Spleen (tissue), 13 donors: ENCODE measurements at places on chromosomes 5 and 9.

DNA sequence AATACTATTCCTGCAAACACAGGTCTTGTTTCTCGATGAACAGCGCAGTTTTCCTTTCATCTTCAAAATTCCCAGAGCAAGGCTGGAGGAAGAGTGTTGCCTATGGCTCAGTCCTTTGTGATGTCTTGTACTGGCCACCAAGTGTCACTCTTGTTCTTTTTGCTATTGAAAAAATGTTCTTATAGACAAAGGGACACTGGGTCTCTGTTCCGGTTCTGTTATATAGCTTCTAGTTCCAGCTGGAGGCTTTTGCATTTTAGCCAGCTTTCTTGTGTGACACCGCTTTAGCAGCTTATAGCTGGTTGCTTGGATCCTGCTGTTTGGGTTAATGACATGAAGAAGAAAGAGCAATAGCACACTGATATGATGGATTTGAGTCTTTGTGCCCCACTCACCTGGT is 343.7 kb upstream of the KCNN2 start:
- no peak for DNase-seq

DNA sequence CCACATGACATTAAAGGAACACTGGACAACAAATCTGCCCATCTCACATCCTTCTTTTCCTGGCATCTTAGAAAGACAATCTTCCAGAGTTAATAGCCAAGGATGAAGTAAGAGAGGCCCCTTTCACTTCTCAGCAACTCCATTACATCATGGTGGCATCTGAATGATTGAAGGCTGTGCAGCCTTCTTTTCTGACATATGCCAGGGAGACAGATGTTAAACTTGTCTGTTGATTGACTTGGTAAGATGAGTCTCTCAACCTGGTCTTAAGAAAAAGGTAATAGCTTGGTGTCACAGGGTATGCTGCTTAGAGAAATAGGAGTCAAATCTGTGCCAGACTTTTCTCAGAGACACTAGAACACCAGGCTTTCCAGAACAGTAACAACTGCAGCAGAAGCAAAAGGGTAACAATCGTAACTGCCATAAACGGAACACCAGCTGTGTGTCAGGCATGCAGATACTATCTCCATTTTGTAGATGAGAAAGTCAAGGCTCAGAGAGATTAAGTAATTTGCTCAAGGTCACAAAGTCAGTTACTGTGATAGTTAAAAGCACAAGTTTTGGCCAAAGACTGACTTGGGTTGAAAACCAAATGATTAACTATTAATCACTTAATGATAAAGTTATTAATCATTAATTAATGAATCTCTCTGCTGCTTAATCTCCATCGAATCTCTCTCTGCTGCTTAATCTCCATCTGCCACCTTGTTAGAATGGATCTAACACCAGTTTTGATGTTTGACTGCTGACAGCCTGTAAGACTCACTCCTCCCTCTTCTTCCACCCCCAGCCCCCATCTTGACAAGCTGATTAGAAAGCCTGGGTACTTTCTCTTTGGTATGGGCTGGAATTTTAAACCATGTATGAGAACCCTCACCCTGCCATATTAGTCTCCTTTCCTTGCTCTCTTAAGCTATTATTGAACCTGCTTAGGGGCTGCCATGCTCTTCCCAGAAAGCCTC is 353.5 kb downstream of the ENC1 start:
- no peak for DNase-seq

DNA sequence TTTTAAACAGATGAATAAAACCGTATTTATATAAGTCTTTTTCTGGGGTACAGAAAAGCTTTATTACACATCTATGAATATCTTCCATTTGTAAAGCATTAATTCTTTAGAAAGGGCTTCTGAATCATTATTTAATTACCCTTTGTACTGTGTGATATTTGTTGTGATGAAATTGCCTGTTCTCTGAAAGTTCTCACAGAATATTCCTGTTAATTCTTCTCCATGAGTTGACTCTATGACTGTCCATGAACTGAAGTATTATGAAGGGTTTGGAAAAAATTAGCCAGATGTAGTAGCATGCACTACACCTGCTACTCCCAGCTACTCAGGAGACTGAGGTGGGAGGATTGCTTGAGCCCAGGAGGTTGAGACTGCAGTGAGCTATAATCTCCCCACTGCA is 127.0 kb downstream of the MAN2A1 start:
- no peak for DNase-seq

DNA sequence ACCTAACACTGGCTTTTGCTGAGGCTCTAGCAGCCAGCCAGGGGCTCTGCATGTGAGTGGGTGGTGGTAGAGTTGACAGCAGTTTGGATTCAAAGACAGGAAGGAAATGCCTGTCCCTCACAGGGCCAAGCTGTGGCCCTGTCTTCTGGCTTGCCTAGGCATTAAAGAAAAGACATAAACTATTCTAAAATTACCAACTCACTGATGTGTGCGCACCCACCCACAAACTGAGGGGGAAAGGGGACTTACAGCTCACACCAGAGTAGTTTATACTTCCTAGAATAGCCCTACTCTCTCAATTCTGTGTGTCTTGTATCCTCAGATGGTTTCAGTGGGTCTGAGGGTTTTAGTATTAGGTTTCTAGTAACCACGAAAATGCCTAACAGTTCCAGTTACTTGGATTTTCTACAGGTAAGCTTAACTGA is 18.3 kb upstream of the IL13 start:
- no peak for DNase-seq

GRCh38 chr5:151121665-151122064 is 35.9 kb downstream of the ANXA6 start:
- no peak for DNase-seq
